ENCODE measurements at places on chromosomes 5 and 9.
A peak's percentile ranks its signal among the peaks of the same experiment; 100 is the strongest.

DNA sequence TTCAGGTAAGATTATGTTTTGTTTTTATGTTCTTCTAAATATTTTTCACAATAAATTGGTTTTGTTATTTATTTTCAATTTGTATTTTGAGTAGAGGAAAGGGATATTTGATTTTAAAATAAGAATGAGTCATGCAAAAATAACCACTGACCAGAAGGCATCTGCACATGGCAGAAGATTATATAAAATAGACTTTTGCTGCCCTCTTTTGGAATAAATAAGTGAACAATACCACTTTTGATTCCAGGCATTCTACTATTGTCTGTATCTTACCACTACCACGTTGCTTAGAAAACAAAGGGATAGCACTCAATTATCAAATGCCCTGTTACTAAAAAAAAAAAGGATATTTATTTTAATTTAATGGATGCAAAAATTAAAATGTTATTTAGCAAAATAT lies 227.3 kb upstream of the ITGA1 start:
- peak; percentile 2 for DNase-seq

GRCh38 chr5:175658299-175659145 lies 651 bp downstream of the HRH2 start:
- DNase-seq: peak; percentile 57

- DNase-seq: peak; percentile 59
Measured at GRCh38 chr5:73170522-73170921, 2.5 kb upstream of the TMEM174 start.

- no peak for DNase-seq
Measured at GRCh38 chr5:140220032-140220697, 45.2 kb downstream of the CYSTM1 start.

- DNase-seq: no peak
Measured at GRCh38 chr5:105630803-105631202, 2039.9 kb downstream of the EFNA5 start.

- DNase-seq: peak; percentile 12
Measured at GRCh38 chr9:127397646-127398274, 791 bp downstream of the SLC2A8 start.

- DNase-seq: no peak
Measured at GRCh38 chr9:76526026-76526425, 67.0 kb downstream of the GCNT1 start.

DNA sequence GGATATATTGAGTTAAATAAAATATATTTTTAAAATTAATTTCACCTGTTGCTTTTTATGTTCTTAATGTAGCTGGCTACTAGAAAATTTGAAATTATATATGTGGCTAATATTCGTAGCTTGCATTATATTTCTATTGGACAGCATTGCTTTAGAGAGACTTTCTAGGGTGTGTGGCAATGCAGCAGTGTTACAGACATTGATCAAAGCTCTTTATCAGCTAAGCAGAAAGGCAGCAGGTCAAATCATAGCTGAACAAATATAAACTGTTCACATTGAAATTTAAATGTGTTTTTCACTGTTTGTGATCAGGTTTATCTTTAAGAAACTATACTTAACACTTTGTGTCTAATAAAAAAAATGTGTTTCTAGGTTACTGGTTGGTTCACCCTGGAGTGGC lies 52.6 kb downstream of the ITGA2 start:
- no peak for DNase-seq

GRCh38 chr5:55866485-55866884 lies 15.3 kb downstream of the IL31RA start:
- DNase-seq: no peak

Data from inflammatory macrophage treated with lipopolysaccharide for 4 hours (primary cell).